ENCODE measurements at places on chromosomes 1 and 21.
A peak's percentile ranks its signal among the peaks of the same experiment; 100 is the strongest.

- DNase-seq = no peak
These were observed 73.1 kb downstream of the RUNX3 start for GRCh38 chr1:24856787-24857506.

GRCh38 chr1:89603651-89604413 lies 29.1 kb upstream of the LRRC8C start:
- peak; percentile 54 for DNase-seq

- no peak for DNase-seq
These were observed 1.0 kb upstream of the BACH1 start for GRCh38 chr21:29297483-29298347.

DNA sequence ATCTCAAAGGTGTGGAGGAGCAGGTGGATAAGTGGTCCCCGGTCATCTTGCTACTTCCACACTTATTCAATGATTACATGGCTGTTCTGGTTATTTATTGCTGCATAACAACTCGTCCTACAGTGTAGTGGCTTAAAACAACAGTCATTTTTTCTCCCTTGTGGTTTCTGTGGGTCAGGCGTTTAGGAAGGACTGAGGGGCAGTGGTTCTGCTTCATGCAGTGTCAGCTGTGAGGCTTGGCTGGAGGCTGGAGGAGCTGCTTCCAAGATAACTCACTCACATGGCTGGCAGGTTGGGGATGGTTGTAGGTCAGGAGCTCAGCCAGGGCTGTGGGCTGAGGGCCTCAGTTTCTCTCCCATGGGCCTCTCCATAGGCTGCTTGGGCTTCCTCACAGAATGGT lies 5.9 kb upstream of the SLC6A17 start:
- no peak for DNase-seq

- DNase-seq = no peak
These were observed 178.8 kb downstream of the NRIP1 start for GRCh38 chr21:14886001-14886400.

- DNase-seq = no peak
These were observed 99.3 kb upstream of the ESRRG start for GRCh38 chr1:216822480-216822879.

DNA sequence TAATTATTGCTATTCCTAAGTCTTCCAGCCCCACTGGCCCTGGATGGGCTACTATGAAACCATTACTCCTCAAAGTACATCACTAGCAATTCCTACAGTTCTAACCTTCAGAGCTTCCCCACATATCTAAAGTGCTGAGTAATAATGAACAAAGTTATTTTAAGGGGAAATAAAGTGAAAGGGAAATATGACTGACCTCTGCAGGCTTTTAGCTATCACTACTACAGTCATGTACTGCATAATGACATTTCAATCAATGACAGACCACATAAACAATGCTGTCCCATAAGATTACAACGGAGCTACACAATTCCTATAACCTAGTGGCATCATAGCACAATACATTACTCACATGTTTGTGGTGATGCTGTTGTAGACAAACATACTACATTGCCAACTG lies 32.5 kb upstream of the ASPM start:
- no peak for DNase-seq

GRCh38 chr1:240320659-240321058 lies 229.0 kb downstream of the FMN2 start:
- no peak for DNase-seq

DNA sequence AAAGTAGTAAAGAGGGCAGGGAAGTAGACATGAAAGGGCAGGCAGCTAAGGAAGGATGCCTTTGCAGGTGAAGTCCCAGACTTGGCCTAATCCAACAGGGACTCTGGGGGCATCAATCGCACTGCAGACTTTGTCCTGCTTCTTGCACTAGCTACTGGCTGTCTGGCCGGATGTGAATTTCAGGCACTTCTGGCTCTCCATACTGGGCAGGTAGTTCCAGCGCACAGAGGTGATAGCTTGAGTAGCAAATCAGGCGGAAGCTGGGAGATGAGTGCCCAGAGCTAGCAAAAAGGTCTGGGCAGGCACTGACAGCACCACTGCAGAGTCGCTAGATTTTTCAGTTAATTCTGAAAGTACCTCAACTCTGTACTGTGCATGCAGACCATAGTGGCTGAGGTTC lies 997 bp downstream of the RSPH1 start:
- DNase-seq = no peak

DNA sequence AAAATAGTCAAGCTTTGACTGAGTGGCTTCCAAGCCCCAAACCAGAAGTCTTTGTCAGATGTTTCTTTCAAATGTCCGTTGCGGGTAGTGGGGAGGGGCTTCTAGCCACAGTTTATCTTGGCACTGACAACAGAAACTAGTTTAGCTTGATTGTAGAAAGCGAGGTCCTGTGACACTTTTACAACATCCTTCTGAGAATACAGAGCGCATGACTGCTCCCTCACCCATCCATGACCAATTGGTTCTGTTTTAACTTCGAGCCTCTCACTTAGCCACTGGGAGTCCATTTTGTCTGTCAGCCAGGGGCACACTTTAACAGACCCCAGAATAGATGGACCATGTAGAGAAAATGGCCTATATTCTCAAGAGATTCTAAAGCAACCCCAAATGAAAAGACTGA lies 199.2 kb upstream of the ST6GALNAC5 start:
- no peak for DNase-seq

DNA sequence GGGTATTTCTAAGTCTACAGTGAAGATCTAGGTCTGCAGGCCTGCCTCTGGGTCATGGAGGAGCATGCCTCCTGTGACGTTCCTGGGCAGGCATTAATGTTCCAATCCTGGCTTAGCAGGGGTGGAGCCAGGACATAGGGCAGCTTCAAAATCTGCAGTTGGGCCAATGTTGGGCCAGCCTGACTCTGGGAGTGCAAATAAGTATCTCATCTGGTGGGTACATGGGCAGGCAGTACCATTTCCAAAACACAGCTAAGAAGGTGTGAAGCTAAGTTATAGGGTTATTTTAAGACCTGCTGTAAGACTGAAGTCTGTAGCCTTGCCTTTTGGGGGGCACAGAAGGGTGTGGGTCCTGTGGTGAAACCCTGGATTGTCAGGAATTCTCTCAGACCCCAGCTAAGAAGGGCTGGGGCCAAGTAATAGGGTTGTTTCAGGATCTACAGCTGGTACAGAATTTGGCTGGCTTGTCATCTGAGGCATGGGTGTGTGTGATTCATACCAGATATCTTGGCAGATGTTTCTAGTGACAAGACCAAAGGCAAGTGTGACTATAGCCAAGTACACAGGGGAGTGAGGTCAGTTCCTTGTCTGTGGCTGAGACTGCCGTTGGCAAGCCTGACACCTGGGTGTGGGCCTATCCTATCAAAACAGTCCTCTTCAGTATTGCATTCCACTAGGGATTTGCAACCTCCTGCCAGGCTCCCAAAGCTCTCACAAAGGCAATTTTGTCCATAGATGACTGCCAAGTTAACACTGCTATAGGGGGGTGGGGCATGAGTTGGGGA lies 468.7 kb upstream of the B3GALT2 start:
- no peak for DNase-seq

GRCh38 chr1:204308023-204308628 lies 51.6 kb downstream of the PLEKHA6 start:
- DNase-seq = no peak

GRCh38 chr1:8651962-8652361 lies 165.5 kb downstream of the RERE start:
- no peak for DNase-seq

GRCh38 chr1:10046356-10047085 lies 13.8 kb downstream of the UBE4B start:
- no peak for DNase-seq

DNA sequence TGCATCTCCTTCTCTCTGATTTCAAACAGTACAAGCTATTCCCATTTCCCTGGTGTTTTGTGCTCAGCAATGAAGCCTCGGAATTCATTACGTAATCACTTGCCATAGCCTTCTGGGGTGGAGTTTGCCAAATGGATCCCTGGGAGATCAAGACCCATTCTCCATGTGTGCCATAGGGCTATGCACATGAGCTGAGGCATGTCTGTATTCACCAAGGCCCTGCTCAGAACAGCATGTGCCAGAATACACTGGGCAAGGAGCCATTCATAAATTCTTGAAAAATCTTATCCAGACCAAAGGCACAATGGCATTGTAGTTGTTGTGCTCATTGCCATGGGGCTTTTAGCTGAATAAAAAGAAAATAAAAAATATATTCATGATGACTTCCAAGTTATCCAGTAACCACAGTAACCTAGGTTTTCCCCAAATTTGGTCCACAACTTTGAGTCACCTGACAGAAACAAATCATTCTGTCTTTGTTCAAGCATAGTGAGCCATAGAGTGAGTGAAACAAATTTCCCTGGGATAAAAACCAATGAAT lies 53.0 kb downstream of the CRB1 start:
- no peak for DNase-seq

- no peak for DNase-seq
These were observed 1454.1 kb downstream of the MRPL39 start for GRCh38 chr21:24153137-24153536.

GRCh38 chr1:199279067-199279466 lies 640.2 kb downstream of the PTPRC start:
- no peak for DNase-seq

GRCh38 chr1:96049759-96050409 lies 671.7 kb upstream of the PTBP2 start:
- DNase-seq = no peak

- DNase-seq = no peak
These were observed 196.1 kb upstream of the CAMK1G start for GRCh38 chr1:209387271-209387968.

DNA sequence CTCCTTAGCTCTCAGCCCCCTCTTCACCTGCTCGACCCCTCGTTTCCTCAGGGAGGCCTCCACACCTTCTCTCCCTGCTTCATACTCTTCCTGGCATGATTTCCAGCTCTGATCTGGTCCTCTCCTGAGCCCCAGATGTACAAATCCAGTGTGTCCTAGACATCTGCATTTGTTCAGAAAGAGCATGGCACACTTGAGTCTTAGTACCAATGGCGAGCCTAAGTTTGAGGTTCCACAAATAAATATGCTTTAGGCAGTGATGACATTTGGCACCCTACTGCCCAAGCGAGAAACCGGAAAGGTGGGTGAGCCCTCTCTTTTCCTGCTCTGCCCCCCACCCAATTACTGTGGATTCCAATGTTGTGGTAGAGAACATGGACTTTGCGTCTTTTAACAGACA lies 34.0 kb downstream of the ATP1A1 start:
- no peak for DNase-seq

GRCh38 chr1:231407547-231408396 lies 14.3 kb downstream of the EGLN1 start:
- no peak for DNase-seq

GRCh38 chr21:45819478-45820170 lies 161.9 kb upstream of the COL6A1 start:
- no peak for DNase-seq

DNA sequence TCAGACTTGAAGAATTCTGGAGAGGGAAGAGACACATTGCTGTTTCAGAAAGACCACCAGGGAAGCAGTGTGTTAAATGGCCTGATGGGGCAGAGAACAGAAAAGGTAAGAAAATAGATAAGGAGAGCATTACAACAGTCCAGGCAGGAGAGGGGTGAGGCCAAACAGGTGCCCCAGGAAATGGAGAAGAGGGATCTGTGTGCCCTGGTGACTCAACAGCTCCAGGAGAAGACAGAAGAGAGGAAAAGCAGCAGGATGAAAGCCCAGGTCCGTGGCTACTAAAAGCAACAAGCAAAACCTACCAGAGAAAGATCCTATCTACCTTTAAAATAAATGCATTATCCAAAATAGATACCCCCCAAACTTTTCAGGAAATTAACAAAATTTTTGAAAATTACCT lies 9.2 kb downstream of the TP53BP2 start:
- DNase-seq = no peak

- DNase-seq = no peak
These were observed 135.1 kb downstream of the CLIC6 start for GRCh38 chr21:34803782-34804370.

GRCh38 chr1:214943054-214943453 lies 139.5 kb upstream of the KCNK2 start:
- no peak for DNase-seq

- DNase-seq = no peak
These were observed 356.6 kb upstream of the LYPLAL1 start for GRCh38 chr1:218817071-218817470.

GRCh38 chr1:205570173-205570501 lies 61.7 kb downstream of the ELK4 start:
- DNase-seq = no peak

GRCh38 chr1:104593413-104594187 lies 843.9 kb downstream of the AMY1C start:
- no peak for DNase-seq

- no peak for DNase-seq
These were observed 183.3 kb downstream of the CRB1 start for GRCh38 chr1:197451381-197451780.

DNA sequence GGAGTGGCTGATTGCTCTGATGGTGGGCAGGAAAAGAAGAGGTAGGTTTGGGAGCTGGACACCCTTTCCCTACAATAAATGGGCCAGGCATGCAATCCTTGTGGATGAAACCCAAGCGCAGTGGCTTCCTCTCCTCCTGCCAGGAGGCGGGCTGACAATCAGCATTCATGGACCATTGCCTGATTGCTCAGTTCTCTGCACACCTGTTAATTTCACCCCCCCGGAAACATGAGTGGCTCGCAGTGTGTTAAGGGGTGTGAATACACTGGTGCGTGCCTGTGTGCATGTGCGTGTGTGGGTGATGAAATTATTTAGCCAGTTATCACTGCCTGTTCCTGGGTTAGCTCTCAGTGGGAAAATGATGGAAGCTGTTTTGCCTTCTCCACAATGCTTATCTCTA lies 310.7 kb downstream of the PCP4 start:
- DNase-seq = no peak

GRCh38 chr1:98797506-98797905 lies 136.0 kb downstream of the SNX7 start:
- no peak for DNase-seq

DNA sequence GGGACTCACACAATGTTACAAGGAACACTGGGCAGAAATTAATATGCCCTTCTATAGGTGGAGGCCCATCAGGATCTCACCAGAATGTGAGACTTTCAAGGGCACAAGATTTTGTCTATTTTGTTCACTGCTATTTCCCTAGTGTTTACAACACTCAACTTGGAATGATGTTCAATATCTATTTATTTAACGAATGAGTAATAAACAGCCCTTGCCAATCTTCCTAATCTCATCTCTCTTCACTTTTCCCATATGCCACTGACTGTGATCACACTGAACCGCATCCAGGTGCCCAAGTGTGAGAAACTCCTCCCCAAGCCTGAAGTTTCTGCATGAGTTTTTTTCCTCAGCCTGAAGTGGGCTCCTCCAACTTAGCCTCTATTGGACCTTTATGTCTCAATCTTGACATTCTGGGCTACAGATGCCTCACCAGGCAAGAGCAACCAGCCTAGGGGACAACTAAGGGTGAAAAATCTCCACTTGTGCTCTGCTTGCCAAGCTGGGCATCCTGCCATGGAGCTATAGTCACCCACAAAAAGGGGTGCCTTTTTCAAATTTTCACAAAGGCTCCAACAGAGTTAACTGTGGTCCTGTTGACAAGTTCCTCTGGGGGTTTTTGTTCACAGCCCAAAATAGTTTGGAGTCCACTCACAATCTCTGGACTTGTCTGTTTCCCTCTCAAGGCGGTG lies 105.6 kb downstream of the PLPP3 start:
- DNase-seq = no peak

All from activated T-cell treated with anti-CD3 and anti-CD28 coated beads for 24 hours (primary cell).